ENCODE measurements at places on chromosomes 3 and 15.

GRCh38 chr15:101165905-101166471 lies 85.9 kb downstream of the CHSY1 start:
- DNase-seq: no peak

DNA sequence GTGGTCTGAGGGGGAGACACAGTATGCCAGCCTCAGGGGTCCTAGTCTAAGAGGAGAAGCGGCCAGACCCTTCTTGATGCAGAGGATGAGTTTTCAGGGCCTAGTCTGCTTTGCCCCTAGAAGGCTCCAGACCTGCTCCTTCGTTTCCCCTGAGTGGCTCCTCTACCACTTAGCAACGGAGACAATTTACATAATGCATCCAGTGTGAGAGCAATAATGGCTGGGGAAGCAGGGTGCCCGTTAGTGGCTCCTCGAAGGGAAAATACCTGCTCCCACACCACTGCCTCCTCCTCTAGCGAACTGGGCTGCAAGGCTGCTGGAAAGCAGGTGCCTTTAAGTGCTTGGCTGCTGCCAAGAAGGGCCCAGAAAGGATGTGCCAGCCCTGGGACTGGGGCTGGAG lies 38.9 kb downstream of the CACNA2D2 start:
- no peak for DNase-seq

- DNase-seq: no peak
Measured at GRCh38 chr15:25784876-25785640, 78.1 kb downstream of the ATP10A start.

DNA sequence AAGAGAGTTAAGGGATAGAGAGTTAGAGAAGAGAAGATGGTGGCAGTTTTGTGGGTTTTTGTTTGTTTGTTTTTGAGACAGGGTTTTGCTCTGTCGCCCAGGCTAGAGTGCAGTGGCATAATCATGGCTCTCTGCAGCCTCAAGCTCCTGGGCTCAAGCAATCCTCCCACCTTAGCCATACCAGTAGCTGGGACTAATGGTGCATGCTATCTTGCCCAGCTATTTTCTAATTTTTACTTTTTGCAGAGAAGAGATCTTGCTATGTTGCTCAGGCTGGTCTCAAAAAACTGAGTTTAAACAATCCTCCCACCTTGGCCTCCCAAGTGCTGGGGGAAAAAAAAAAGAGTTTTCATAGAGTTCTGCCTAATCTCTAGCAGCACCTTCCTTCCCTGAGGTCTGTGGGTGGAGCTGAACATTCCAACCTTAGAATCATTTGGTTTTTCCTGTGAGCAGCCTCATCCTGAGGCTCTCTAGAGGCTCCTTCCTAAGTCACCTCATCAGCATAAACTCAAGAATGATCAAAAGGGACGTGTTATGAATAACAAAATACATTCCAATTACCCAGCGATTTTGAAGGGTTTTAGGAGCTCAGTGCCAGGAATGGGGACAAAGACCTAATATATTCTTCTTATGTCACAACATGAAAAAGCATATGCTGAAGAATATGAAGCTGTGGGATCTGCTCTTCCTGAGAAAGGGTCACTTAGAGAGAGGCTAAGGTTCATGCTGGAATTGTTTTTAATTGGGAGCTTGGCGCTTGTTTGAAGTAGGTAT lies 180.6 kb downstream of the LSAMP start:
- no peak for DNase-seq

- DNase-seq: no peak
Measured at GRCh38 chr15:41914411-41914810, 20.6 kb upstream of the SPTBN5 start.

GRCh38 chr3:48222616-48223513 lies at the start of gene CAMP:
Gene CAMP, plus strand, starts transcription at chr3:48223495. Its CDS starts 17 bp downstream, at chr3:48223512.
- DNase-seq: no peak

GRCh38 chr15:34603095-34603494 lies 19.6 kb upstream of the GOLGA8B start:
- DNase-seq: no peak

DNA sequence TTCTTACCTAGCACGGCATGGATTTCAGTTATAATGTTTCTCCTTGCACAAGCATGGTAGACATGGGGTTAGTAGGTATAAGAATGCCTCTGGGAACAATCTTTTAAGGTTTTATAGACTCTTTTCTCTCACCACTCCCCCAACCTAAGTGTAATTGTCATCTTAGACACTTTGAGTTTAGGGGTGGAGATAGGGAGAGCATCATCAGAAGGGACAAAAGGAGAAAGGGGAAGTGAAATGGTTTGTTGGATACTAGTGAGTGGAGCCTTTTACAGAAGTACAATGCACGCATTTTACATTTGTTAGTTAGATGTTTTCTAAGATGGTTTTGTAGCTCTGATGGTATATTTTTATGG lies 189.2 kb downstream of the TP63 start:
- no peak for DNase-seq

- DNase-seq: no peak
Measured at GRCh38 chr3:111936967-111937366, 41.9 kb upstream of the ABHD10 start.
